ENCODE measurements at places on chromosomes 12 and 14. TPM values are rescaled to one million over a fixed set of nuclear protein-coding genes. Genes with fewer than 3 reads are reported as not detected.

Gene TFCP2
- total RNA-seq: 6.7 TPM

Gene C1R
- 1.1 TPM for total RNA-seq

Gene GPRC5D
- total RNA-seq: not detected

Gene EPYC
- not detected for total RNA-seq

Gene HOXC10
- 2.2 TPM for total RNA-seq

Gene TSPAN9
- total RNA-seq: 3.4 TPM

Gene PHC1
- total RNA-seq: 9.4 TPM

Gene AGAP2
- 0.21 TPM for total RNA-seq

Gene SRRM4
- total RNA-seq: not detected

Gene TOMM20L
- total RNA-seq: not detected

Gene C1QL4
- total RNA-seq: under 0.01 TPM

Gene BCL11B
- total RNA-seq: 5.1 TPM

Gene MNAT1
- total RNA-seq: 52.1 TPM

Gene NANOG
- total RNA-seq: not detected

Gene LRP10
- total RNA-seq: 61.2 TPM

Gene AICDA
- total RNA-seq: 0.48 TPM

Gene DRAM1
- 3.6 TPM for total RNA-seq

Gene KLHDC1
- total RNA-seq: 0.72 TPM

Gene TMPRSS12
- total RNA-seq: not detected

Gene ASCL1
- not detected for total RNA-seq

Gene REM2
- total RNA-seq: 0.43 TPM

Gene OR4K13
- not detected for total RNA-seq

Gene CHURC1
- total RNA-seq: 30.9 TPM

Gene IFNG-AS1
- total RNA-seq: under 0.01 TPM

Gene KRT81
- 10.8 TPM for total RNA-seq
